ENCODE measurements at places on chromosomes 2 and 18. TPM values are rescaled to one million over a fixed set of nuclear protein-coding genes. Genes with fewer than 3 reads are reported as not detected.

DNA sequence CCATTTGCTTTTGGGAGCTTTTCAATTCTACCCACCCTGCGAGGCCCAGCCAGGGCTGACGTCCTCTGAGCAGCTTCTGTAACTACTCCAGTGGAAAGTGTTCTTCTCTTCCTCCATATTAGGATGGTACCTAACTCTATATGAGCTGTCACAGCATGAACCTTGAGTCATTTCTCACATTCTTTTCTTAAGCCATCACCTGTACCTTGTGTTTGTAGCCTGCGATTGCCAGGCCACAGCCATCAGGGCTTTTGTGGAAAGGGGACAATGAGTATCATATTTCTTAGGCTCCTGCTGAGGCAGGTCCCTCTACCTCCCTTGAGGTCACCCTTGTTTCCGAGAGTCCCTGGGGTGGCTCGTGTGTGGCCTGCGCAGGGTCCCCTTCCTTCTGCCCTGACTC lies 144.5 kb upstream of the DLX2 start:
- no peak for DNase-seq

DNA sequence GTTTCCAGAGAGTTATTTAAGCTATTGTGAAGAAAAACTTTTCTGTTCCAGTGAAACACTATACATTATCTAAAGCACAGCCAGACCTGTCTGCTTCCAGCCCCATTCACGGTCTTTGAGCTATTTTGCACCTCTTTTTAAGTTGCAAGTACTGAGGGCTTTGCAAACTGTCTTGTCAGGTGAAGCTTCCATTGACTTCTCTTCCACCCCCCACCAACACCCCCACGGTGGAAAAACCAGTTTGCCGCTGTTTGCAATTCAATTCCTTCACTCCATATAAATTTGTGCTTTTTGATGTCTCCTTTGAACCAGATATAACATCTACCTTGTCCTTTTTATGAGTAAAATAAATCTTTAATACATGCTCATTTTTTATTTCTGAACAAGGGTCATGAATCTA lies 15.7 kb downstream of the B3GNT7 start:
- no peak for DNase-seq

GRCh38 chr2:106158871-106159270 lies 35.2 kb downstream of the UXS1 start:
- DNase-seq = no peak

DNA sequence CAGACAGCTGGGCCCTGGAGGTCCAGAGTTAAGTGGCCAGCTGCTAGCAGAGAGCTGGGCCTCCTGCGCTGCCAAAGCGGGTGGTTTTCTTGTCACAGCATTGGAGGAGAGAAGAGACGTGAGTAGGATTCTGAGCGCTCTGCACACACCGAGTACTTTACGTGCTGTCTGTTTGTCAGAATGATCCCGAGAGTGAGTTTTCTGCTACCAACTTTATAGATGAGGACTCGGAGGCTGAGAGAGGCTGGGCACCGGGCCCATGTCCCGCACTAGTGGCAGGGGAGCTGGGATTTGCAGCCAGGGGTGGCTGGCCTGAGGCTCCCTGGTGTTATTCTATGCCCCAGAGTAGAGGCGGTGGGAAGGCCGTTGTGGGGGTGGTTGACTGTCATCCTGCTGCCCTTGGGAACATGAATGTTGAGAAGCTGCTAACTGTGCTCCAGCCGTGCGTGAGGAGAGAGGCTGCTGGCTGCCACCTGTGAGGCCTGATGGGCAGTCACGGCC lies 36.3 kb upstream of the MBP start:
- DNase-seq = no peak

CHPF gene
- total RNA-seq = 13.2 TPM

- no peak for DNase-seq
These were observed 121.2 kb downstream of the ZAP70 start for GRCh38 chr2:97834610-97835009.

Data from activated naive CD4-positive, alpha-beta T cell treated with anti-CD3 and anti-CD28 coated beads, Interleukin-2, amount 50 U/mL, for 72 hours (primary cell).